ENCODE measurements at places on chromosomes 12 and 14.
A peak's percentile ranks its signal among the peaks of the same experiment; 100 is the strongest.

DNA sequence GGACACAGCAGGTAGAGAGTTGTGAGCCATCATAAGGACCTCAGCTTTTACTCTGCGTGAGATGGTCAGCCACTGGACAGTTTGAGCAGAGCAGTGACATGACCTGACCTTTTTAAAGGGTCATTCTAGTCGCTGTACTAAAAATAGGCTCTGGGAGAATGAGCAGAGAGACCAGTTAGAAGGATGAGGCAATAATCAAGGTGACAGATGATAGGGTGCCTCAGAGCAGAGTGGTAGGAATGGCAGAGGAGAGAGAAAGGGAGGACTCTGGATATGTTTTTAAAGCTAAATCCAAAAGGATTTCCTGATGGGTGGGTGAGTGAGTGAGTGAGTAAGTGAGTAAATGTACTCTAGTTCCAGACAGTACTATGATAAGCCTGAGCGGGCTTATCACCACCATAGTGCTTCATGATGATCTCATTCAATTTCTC, 83.6 kb upstream of the ARHGAP5 start:
- DNase-seq: no peak

GRCh38 chr12:50201987-50202521, 34.9 kb upstream of the CERS5 start:
- no peak for DNase-seq

DNA sequence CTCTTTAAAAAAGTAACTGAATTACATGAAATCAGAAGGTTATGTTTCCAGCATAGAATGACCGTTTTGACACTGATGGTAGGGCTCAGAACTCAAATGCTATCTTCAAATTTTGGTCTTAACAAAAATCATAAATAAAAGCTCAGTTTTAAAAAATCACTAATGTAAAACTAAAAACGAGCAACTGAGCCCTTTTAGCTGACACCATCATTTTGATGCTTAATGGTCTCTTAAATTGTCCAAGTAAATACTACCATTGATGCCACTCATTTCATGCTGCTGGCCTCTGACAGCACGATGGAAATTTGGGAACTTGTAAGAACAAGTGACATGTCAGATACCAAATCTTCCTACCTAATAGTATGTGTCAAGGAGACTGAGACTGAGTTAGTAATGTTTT, 205.0 kb downstream of the AKAP6 start:
- no peak for DNase-seq

GRCh38 chr12:61043838-61044237, 1216.4 kb upstream of the USP15 start:
- no peak for DNase-seq

DNA sequence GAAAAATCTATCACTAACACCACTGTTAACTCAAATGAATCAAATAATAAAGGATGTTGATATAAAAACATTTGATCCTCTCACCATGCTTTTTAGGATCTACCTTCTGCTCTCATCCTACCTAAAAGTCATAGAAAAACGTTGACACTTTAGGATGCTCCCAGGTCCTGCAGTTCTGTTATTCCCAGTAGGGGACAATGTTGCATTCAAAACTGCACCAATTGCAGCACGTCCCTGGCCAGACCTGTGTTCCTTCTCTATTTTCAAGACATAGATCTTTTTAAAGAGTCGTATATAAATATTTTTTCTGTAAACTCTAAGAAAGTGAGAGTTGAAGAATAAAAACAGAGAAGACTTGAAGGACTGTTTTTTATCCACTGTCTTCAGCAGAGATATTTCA, 8.8 kb downstream of the AICDA start:
- no peak for DNase-seq

GRCh38 chr14:53461858-53462257, 308.7 kb upstream of the DDHD1 start:
- DNase-seq: no peak

- DNase-seq: peak; percentile 5
Observed at GRCh38 chr12:5318874-5319273, 113.0 kb upstream of the NTF3 start.

GRCh38 chr12:22325218-22325617, 9.3 kb downstream of the ST8SIA1 start:
- DNase-seq: no peak

- no peak for DNase-seq
Observed at GRCh38 chr12:53480491-53481442, 18.5 kb downstream of the MAP3K12 start.

- no peak for DNase-seq
Observed at GRCh38 chr14:100885196-100885595, 18.3 kb downstream of the RTL1 start.

DNA sequence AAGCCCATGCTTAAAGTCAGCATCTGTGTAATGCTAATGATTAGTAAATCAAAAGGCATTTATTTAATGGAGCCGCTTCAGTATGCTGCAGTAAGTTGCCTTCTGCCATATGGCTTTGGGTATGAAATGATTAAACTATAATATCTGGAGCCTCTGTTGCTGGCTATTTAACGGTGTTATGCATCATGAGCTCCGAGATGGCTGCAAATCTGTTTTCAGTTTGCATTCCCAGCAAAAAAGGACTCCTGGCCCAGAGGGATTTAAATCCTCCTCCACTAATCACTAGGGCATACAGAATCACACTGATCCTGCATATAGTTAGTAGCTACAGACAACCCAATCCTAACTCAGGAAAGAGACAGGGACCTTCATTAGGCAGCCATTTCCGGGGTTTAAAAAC, 171.5 kb upstream of the EEA1 start:
- no peak for DNase-seq

- peak; percentile 86 for DNase-seq
Observed at GRCh38 chr12:131222329-131223139, 268.8 kb downstream of the ADGRD1 start.

DNA sequence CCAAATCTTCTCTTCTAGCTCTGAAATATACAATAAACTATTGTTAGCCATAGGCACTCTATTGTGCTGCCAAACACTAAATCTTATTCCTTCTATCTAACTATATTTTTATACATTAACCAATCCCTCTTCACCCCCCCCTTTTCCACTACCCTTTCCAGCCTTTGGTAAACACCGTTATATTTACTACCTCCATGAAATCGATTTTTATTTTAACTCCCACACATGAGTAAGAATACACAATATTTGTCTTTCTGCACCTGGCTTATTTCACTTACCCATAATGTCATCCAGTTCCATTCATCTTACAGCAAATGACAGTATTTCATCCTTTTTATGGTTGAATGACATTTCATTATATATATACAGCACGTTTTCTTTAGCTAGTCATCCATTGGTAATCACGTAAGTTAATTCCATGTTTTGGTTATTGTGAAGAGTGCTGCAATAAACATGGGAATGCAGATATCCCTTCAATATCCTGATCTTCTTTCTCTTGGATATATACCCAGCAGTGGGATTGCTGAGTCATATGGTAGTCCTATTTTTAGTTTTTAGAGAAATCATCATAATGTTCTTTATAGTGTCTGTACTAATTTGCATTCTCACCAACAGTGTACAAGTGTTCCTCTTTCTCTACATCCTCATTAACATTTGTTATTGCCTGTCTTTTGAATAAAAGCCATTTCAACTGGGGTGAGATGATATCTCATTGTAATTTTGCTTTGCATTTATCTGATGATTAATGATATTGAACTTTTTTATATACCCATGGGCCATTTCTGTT, 34.2 kb upstream of the PLBD1 start:
- no peak for DNase-seq

- no peak for DNase-seq
Observed at GRCh38 chr12:97984974-97985580, 522.5 kb downstream of the RMST start.

- DNase-seq: no peak
Observed at GRCh38 chr14:68886109-68886434, 93.0 kb downstream of the ACTN1 start.

GRCh38 chr14:100711493-100711892, 15.2 kb upstream of the DLK1 start:
- peak; percentile 19 for DNase-seq

GRCh38 chr12:125892276-125892675, 827.0 kb downstream of the AACS start:
- no peak for DNase-seq

DNA sequence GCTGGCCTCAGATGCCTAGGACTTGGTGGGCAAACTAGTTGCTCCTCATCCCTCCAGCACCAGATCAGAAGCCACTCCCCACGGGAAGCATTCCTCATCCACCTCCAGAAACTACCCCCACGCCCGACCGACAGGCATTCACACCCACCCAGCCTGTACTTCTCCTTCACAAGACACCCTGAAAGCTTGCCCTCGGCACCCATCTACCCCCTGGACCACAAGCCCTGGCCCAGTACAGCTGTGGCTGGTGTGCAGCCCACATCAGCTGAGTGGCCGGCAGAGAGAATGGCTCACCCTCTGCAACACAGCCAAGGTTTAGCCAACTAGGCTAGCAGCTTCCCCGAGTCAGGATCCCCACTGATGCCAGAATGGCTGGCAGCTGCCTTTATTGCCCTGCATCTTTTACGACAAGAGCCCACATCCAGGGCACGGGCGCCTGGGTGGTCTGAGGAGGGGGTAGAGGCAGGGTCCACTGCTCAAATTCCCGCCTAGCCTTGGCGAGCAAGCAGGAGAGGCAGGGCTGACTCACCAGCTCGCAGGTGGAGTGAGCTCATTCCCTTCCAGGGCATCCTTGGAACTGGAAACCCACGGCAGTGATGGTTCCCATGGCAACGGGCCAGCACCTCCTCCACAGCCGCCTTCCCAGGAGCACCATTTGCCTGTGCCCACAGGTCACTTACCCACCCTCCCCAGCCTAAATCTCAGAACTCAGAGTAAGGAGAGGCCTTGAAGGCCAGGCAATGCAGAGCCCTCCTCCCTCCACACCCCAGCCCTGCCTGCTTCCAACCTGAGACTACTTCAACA, 17.1 kb downstream of the ACTN1 start:
- DNase-seq: no peak

- DNase-seq: peak; percentile 37
Observed at GRCh38 chr12:79555028-79555925, 135.5 kb downstream of the PAWR start.

DNA sequence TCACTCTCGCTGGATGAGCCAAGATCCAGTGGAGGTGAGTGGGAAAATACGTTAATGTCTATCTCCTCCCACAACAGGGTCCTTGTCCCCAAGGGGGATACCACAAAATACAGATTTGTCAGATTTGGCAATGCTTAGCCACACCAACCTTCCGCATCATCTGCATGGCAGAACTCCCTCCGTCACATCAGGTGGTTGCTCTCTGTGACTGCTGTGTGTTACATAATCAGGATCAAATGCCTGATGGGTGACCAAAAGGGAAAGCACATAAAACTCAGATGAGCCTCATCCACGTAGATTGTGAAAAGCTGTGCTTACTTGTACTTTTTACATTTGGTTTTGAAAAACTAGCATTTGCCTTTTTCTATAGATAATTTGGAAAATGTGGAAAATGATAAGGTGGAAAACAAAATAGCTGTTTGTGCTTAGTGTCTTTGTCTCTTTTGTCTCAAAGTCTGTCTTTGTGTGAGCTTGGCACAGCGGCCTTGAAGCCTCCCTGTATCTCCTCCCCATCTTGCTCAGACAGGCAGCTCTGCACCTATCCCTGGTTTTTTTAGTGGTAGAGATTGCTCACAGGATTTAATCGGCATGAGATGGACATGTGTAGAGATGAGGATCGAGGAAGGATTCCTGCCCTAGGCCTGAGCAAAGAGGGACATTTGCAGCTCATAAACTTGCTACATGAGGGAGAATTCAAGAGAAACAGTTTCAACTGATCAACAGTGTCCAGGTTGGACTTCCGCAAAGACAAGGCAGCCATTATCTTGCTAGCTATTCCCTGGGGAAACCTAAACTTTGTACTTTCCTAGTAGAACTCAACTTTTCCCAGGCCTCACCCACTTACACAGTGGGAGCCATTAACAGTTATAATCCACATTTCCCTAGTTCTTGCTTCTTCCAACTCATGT, 3.6 kb upstream of the FGF6 start:
- DNase-seq: no peak

- DNase-seq: no peak
Observed at GRCh38 chr14:22521449-22522239, 67.4 kb downstream of the DAD1 start.

DNA sequence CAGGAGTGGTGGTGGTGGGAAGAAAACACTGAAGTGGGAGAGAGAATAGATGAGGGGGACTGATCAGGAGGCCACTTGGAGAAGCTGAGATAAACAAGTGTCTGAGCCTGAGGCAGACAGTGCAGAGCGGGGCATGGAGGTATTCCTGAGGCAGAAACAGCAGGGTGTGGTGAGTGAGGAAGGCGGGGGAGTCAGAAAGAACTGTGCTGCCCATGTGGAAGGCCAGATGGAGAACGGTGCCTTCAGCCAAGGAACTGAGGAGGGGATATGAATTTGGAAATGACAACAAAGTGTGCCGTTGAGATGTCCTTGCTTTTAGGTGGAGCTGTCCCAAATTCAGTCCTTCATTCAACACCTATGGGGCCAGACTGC, 13.7 kb downstream of the APPL2 start:
- no peak for DNase-seq

- no peak for DNase-seq
Observed at GRCh38 chr14:55327179-55327578, 56.0 kb downstream of the FBXO34 start.

DNA sequence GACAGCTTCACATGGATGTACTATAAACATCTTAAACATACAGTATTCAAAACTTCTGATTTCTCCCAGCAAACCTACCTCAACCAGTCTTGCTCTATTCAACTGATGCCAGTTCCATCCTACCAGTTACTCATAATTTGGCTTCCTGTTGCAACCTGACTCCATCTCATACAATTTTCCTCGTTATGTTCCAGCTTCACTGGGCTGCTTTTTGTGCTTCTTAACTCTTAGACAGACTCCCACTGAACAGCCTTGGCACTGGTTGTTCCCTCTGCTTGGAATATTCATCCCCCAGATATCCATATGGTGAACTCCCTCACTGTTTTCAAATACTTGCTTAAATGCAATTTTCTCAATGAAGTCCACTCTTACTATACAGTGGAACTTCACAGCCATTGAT, 249.2 kb downstream of the AEBP2 start:
- no peak for DNase-seq

GRCh38 chr14:73785834-73786635, 65.6 kb upstream of the PTGR2 start:
- peak; percentile 77 for DNase-seq

DNA sequence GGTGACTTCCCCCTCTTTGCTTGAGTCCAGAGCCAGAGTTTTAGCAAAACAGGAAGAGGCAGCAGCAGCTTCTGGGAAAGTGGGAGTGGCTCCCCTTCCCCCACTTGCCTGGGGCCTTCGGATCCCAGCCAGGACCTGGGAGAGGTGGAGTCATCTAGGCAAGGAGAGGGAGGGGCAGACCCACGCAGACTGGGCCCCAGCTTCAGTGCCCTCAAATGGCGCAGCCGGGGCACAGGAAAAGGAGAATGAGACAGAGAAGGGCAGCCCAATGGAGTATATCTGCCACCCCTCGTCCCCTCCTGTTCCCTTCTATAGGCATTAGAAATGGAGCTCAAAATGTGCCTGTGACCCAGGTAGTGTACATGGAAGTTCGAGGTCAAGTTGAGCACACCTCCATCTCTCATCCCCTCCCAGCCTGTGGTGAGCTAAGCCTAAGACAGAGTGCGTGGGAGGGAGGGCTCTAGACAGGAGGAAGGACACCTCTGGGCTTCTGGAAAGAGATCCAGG, 9.3 kb upstream of the HDAC7 start:
- peak; percentile 90 for DNase-seq
